IPS DF 19.7 (cell line): ENCODE measurements at places on chromosomes 12 and 14.

DNA sequence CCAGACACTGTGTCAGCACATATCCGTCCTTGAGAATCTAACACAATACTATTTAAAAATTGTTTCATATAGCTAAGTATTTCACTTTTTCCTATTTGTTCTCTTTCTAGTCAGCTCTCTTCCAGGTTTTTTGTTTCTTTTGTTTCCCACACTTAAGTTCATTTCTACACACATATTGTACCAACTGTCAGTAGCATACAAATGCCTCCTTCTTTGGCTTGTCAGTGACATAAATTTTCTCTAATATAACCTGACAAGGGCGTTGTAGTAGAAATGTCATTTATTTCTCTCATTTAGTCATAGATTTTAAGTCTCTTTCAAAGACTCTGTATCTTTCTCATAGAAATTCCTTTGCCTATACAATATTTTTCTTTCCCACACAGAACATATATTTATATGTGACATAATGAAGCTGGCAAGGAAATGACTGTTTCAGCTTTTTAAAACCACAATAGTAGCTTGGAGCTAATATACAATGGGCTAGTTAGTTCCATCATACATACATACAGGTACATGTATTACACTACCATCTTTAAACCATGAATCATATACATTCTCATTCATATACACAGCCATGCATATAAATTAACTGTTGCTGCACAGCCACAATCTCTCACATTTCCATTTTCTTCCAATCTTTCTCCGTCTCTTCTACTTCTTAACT, 42.3 kb upstream of the EPS8 start:
- no peak for DNase-seq

DNA sequence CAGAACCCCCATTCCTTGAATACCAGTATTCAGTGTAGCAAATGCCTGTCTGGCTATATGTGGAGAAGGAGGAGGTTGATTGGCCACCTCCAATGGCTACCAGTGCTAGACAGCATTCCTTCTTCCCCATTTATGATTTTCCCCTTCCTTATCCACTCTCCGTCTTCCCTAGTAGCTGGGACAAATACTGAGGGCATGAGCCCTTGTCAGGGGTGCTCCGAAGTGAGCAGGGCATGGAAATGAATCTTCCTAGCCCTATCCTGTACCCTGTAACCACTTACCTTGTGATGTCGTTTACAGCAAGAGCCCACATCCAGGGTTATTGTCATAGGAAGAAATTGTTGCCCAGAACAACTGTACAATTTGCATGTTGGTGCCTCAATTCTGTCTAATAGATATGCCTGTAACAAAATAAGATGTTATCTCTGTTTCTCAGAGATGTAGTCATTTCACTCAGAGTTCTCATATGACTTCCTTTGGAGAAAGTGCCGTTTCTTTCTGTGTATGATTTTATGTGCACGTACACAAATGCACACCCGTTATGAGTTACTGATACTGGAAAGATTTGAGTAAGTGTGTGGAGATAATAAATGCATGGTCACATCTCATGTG, 423.7 kb downstream of the EGLN3 start:
- DNase-seq = no peak

DNA sequence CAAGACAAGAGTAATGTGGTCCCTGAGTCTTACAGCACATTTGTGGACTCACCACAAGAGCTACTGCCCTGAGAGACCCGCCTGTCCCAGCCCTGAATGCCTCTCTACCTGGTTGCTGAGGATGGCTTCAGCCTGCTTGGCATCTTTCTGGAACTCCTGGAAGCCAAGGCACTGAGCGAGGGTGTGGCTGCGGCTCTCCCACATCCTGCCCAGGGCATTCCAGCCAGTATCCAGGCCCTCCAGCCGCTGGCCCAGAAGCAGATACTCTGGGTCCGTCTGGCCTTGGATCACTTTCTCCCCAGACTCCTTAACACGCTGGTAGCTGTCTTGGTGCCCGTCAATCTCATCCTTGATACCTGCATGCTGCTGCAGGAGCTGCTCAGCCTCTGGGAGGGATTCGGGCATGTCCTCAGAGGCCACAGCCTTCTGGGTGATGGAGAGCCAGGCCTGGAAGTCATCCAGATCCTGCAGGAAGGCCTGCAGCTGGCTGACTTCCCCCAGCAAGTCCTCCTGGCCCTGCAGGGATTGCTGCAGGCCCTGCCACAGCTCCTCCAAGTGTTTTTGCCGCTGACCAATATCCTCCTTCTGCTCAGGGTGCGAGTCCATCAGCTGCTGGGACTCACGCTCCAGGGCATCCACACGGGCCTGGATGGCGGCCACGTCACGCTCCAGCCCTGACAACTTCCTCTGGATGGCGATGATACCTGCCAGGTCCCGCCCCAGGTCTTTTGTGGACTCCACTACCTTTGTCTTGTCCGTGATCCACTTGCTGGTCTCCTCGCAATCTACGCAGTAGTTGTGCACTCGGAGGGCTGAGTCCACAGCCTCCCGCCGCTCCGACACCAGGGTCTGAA, 82.3 kb downstream of the PLEKHG3 start:
- no peak for DNase-seq

DNA sequence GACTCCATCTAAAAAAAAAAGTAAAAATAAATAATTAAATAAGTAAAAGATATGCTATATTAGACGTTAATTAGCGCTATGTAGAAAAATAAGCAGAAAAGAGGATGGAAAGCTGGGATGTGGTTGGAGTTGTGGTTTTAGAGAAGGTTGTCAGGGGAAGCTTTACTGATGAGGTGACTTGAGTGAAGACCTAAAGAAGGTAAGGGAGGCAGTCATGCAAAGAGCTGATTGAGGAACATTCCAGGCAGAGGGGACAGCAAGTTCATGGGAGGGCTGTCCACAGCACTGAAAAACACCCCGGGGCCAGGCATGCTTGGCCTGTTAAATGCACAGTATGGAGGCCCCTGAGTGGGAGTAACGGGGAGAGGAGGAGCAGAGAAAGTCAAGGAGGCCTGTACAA, 15.7 kb downstream of the SMAGP start:
- no peak for DNase-seq

DNA sequence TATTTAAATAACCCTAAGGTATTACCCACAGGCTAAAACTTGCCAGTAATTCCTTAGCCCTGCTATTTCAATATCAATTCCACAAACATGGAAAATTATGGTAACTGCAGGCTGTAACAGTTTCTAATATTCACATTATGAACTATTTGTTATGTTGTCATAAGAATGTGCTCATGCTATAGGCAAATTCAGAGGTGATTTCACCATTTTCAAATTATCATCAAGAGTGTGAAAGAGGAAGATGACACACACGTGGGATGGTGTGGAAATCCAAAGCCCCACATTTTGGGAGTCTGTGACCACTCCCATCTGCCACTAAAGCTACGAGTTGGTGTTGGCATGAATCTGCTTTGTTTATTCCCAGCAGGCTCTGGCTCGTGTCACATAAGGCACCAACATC, 5.9 kb upstream of the MYO1A start:
- no peak for DNase-seq

DNA sequence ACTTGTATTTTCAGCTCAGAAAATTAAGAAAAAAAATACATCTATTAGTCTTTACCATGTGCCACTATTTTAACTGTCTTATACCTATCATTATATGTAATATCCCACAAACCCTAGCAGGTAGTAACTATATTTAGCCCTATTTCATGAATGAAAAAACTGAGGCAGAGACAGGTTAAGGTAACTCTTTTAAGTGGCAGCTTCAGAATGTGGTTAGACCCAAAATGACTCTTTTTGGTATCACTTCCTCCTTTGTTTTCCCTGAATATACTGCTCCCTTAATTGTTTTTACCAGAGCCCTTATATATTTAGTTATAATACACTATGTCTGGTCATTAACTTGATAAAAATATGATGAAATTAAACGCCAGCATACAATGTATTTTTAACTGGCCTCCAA, 235.6 kb upstream of the RPL10L start:
- no peak for DNase-seq

DNA sequence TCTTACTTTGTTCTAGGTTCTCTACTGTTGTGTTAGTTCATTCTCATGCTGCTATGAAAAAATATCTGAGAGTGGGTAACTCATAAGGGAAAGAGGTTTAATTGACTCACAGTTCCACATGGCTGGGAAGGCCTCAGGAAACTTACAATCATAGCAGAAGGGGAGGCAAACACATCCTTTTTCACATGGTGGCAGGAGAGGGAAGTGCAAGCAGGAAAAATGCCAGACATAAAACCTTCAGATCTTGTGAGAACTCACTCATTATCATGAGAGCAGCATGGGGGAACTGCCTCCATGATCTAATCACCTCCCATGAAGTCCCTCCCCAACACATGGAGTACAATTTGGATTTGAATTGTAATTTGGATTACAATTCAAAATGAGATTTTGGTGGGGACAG, 69.6 kb downstream of the MGST1 start:
- no peak for DNase-seq

GRCh38 chr12:110501399-110501751, 536 bp downstream of the VPS29 start:
- DNase-seq = no peak

- no peak for DNase-seq
Observed at GRCh38 chr14:74670726-74671411, 42.0 kb downstream of the AREL1 start.

GRCh38 chr12:26028953-26029735, 70.7 kb downstream of the RASSF8 start:
- DNase-seq = no peak

- no peak for DNase-seq
Observed at GRCh38 chr14:42269234-42269633, 662.6 kb downstream of the LRFN5 start.

- no peak for DNase-seq
Observed at GRCh38 chr12:79886917-79887519, 47.9 kb downstream of the PPP1R12A start.

DNA sequence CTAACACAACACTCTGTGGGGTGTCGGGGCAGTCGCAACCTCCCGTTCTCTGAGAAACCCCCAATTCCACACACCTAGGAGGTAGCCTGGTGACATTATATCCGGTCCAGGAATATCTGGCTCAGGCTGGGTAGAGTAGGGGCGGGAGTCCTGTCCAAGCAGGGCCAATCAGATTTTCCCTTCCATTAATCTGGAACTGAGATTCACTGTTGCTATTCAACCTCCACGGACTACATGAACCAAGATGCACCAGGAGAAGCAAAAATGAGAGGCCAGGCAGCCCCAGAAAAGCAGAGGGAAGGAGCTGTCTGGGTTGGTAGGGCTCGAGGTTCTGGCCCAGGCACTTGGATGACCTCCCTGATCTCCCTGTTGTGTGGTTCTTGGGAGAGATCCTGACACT, 51.0 kb downstream of the NINJ2 start:
- DNase-seq = no peak

DNA sequence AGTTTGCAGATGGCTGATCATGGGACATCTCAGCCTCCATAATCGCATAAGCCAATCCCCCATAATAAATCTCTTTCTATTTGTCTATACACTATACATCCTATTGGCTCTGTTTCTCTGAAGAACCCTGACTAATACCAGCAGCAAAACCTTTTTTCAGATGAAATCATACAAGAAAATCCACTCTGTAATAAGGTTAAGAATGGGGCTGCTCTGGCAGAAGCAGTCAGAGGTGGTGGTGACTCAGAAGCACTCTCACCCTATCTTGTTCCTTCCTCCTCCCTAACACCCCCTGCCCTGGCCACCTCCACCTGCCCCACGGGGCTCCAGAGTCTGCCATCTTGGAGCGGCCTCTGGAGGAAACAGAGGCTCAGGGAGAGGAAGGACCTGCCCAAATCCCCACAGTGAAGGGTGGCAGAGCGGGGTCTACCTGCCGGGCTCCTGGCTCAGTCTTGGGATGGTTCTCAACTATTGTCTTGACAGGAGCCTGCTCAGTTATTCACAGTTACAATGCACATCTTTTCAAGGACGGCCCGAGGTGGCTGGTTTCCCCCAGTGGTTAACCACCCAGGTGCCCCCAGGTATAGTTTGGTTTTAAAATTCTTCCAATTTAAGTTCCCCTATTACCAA, 109.3 kb upstream of the EVL start:
- DNase-seq = no peak

- no peak for DNase-seq
Observed at GRCh38 chr12:24773996-24774395, 174.9 kb downstream of the BCAT1 start.

- DNase-seq = no peak
Observed at GRCh38 chr12:26130728-26131127, 5.9 kb upstream of the BHLHE41 start.

GRCh38 chr12:108482717-108483212, 32.3 kb upstream of the FICD start:
- DNase-seq = no peak

DNA sequence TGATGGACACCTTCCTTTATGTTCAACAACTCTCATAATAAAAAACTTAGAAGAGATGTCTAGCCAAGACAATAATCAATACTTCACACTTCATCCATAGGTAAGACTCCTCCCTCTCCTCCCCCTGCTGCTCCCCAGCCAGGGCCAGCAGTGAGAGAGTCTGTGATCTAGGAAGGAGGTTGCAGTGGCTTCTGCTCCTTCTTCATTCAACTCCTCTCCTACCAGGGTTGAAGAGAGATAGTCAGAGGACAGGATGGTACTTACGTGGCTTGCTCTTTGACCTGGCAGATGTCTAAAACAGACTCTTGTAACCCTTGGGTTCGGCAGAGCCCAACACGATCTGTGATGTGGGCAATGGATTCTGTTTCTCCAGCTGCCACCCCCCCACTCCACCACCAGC, 31.0 kb downstream of the DHRS2 start:
- DNase-seq = no peak

- no peak for DNase-seq
Observed at GRCh38 chr14:65073605-65074201, 28.6 kb downstream of the MAX start.

DNA sequence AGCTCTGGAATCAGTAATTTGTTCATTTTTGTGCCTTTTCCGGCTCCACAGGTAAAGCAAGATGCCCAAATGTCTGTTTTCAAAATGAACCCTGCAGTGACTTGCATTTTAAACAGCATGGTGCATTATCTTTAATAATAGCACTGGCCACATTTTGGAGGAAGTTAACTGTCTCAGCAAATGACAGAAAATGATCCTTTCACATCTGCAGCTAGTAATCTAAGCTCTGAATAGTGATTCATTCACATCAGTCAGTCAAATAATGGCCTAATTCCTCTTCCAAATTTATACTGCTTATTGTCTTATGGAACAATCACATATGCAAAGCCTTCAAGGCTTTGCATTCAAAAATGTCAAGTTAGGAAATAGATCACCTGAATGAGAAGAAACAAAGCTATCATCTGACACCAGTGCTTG, 75.6 kb downstream of the PPM1H start:
- DNase-seq = no peak

- no peak for DNase-seq
Observed at GRCh38 chr12:15786772-15787171, 2.4 kb downstream of the EPS8 start.

- DNase-seq = no peak
Observed at GRCh38 chr12:116123451-116124258, 153.8 kb downstream of the MED13L start.

DNA sequence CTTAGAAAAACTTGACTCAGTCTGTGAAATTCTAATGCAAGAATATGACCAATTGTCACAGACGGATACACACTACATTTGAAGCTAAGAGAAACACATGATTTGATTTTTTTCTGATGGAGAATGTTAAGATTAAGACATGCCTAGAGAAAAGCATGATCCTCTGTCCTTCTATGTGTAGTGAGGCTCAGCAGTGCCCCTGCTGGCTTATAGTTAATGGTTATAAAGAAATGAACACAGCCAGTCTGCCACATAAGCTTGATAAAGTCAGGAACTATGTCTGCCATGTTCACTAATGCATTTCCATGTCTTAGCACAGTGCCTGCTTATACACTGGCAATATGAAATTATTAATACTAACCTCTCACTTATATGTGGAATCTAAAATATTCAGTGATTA, 168.1 kb upstream of the DAAM1 start:
- DNase-seq = no peak
